ENCODE measurements at places on chromosomes 2 and 18. TPM values are rescaled to one million over a fixed set of nuclear protein-coding genes. Genes with fewer than 3 reads are reported as not detected.

The SCG2 gene
- not detected for total RNA-seq

The NIFK gene
- 112 TPM for total RNA-seq

The FRZB gene
- not detected for total RNA-seq

The SAG gene
- not detected for total RNA-seq

The GCC2 gene
- 39.4 TPM for total RNA-seq

The OXER1 gene
- total RNA-seq = 0.14 TPM

The SIX3 gene
- total RNA-seq = not detected

The ALK gene
- total RNA-seq = not detected

- DNase-seq = no peak
These were observed 113.0 kb upstream of the COPS8 start for GRCh38 chr2:236972491-236973342.

DNA sequence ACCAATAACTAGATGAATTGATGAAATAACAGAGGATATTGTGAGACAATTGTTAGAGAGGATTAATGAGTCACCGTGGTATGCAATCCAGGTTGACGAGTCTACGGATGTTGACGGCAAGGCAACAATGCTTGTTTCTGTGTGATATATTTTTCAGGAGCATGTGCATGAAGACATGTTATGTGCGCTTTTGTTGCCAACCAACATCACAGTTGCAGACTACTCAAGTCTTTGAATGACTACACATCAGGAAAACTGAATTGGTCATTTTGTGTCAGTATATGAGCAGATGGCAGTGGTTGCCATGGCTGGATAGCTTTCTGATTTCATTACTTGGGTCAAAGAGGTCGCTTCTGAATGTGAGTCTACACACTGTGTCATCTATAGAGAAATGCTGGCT lies 96.8 kb upstream of the CRACDL start:
- DNase-seq = no peak

GRCh38 chr2:25447018-25447417 lies 105.3 kb upstream of the DNMT3A start:
- DNase-seq = no peak

DNA sequence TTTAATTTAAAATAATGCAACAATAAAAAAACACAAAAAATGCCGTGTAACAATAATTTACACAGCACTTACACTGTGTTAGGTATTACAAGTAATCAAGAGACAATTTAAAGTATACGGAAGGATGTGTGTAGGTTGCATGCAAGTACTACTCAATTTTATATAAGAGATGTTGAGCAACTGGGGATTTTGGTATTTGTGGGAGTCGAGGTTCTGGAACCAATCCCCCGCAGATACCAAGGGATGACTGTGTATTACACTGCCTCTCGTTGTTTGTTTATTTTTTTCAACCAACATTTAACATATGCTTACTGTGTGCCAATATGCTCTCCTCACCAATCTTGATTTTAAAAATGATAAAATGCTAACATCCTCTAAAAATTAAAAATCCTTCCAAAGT lies 24.8 kb downstream of the MAP3K2 start:
- DNase-seq = no peak

DNA sequence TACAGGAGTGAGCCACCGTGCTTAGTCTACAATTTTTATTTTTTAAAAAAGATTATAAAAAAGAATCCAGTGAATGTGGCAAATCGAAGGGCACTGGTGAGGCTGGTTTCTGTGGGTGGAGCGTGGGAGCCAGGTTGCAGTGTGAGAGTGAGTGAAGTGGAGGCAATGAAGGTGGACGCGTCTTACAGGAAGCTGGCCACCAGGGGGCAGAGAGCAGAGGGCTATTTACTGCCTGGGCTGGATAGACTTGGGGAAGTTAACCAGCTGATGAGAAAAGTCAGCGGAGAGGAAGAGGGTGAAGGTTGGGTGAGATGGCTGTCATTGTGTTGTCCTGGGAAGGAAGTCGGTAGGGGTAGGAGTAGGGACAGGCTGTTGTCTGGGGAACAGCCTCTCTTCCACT lies 6.8 kb downstream of the SCTR start:
- peak; percentile 60 for DNase-seq

- no peak for DNase-seq
These were observed 48.7 kb upstream of the ZNF385B start for GRCh38 chr2:179909845-179910734.

- no peak for DNase-seq
These were observed 274.8 kb downstream of the AGAP1 start for GRCh38 chr2:235768606-235769005.

DNA sequence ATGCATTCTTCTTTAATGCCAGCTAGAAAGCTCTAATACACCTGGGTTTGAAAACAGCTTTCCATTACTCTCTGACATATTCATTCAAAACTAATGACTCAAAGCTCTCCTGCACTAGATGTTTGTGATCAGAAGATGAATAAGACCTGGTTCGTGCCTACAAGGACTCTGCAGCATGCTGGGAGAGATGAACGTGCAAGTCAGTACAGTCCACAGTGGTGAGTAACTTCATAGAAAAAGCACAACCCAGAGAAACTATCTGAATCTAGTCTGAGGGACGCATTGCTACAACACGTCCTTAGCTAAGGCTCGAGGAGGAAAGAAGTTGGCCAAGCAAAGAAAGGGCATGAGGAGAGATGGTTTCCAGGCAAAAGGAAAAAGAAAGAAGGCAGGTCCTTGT lies 234.3 kb downstream of the OSR1 start:
- DNase-seq = no peak

GRCh38 chr18:34990597-34990996 lies 50.6 kb upstream of the MAPRE2 start:
- DNase-seq = no peak

- no peak for DNase-seq
These were observed 151.4 kb downstream of the HNMT start for GRCh38 chr2:138115666-138116065.

DNA sequence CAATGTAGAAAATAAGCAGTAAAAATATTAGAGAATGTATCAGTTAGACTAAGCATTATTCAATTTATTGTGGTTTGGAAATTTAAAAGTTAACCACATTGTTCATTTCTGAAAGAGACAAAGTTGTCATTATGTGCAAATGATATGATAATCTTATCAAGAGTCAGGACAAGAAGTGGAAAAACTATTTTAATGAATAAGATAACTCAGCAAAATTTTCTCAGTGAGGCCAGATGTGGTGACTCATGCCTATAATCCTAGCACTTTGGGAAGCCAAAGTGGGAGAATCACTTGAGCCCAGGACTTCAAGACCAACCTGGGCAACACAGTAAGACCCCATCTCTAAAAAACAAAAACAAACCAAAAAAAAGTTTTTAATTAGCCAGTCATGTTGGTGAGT lies 39.5 kb upstream of the CERS6 start:
- no peak for DNase-seq

GRCh38 chr2:113707106-113707505 lies 49.3 kb downstream of the SLC35F5 start:
- no peak for DNase-seq

DNA sequence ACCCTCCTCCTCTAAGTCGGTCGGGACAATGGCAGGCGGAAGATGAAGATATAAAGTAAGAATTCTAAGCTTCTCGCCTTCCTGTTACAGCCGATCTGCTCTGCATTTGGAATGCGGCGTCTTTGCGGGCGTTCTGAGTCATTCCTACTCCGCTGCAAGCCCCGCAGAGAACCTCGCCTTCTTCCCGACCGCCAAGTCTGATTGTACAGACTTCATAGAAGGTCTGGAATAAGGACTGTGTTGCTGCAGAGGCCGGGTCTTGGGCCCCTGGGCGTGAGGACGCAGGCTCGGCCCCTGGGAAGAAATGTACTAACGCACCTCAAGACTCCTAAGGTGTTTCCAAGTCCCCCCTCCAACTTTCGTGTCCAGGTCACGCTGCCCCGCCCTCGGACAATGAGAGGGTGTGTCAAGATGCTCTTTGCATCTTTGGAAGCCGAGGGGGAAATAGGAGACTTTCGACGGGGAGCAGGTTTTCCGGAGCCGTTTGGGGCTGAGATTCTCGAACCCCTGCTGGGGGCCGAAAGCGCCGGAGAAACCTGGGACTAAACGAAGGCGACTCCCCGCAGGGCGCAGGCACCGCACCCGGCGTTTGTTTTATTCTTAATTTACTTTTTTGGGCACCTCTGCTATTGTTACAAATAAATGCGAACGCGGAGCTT lies 12.7 kb upstream of the PAX3 start:
- DNase-seq = no peak

DNA sequence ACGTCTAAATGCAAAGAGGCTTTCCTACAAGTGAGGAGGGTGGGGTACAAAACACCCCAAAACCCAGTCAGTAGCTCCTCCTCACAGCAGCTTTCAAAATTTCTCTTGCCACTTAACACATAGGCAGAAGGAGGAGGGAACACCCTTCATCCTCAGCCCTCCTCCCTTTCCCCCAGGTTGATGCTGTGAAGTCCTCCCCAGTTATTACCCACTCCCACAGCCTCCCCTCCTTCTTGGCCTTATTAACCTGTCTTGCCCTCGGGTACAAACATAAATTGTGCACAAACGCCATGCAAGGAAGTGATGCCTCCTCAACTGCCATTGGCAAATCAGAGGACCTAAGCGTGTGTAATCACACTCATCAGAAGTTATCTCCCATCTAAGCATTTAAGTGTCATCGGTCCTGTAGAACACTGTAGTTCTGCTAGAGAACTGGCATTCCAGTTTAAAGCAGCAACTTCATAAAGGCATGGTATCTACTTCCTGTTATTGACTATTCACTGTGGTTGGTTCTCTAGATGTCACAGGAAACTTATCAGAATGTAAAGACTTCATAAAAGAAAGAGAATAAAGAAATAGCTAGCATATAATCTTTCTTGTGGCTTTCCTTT lies at the start of gene DSC1:
DSC1 (minus strand) TSS at position 32 of the 611 bp plus-strand sequence. CDS start 262 bp downstream, outside the sequence.
- DNase-seq = no peak

DNA sequence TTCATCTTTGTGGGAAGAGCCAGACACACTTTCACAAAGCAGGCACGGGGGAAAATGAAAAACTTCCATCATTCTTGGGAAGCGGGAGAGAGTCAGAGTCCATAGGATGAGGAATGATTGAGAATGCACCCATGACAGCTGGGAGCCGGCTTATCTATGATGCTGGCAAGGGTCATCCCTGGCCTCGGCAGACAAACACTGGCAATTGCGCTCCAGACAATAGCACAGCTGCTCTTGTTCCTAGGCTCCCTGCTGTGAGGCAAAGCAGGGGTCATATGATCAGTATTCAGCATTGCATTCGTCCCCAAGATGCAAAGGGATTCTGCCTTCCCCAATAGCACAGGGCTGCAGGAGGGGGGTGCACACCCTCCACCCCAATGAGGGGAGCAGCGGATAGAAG lies 33.0 kb downstream of the CYRIA start:
- no peak for DNase-seq

DNA sequence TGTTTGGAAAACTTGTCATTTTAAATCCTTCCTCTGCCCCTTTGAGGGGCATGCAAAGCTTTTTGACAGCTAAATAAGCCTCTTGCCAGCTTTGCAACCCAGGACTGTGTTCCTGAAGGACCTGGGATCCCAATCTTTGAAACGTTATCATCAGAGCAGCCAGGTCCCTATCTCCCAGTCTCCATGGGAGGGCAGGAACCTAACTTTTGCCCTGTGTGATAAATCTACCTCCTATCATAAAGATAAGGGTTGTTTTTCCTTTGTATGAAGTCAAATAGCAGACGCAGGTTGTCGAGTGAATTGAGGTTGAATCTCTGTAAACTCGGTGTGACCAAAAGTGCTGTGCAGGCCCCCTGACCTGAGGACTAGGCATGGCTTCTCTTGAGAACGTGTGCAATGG lies 30.1 kb downstream of the TPRKB start:
- no peak for DNase-seq
